Cerebellum (tissue), 4 donors: ENCODE measurements at places on chromosomes 1 and 21. TPM values are rescaled to one million over a fixed set of nuclear protein-coding genes. Genes with fewer than 3 reads are reported as not detected.

The EXTL1 gene
- 2.3 TPM for total RNA-seq

The PLA2G2F gene
- not detected for total RNA-seq

The LCE3E gene
- total RNA-seq = not detected

The FCGR3A gene
- 6.7 TPM for total RNA-seq

The C4BPA gene
- total RNA-seq = not detected

The FLG2 gene
- not detected for total RNA-seq

The ERICH3 gene
- total RNA-seq = 8.7 TPM

The NEGR1 gene
- 28.7 TPM for total RNA-seq

The FCRL5 gene
- not detected for total RNA-seq

The ACKR1 gene
- total RNA-seq = 4.2 TPM

The TRIM67 gene
- 29.4 TPM for total RNA-seq

The KRTAP19-3 gene
- not detected for total RNA-seq

The ZNF683 gene
- total RNA-seq = not detected

The VWA1 gene
- total RNA-seq = 7.8 TPM

The PRAMEF17 gene
- total RNA-seq = not detected

The ITGB2 gene
- total RNA-seq = 6.8 TPM

The GOLT1A gene
- 0.54 TPM for total RNA-seq

The KIF26B gene
- total RNA-seq = 22.0 TPM

The SPTA1 gene
- 1.8 TPM for total RNA-seq

The LCE1E gene
- total RNA-seq = not detected

The RPS6KC1 gene
- total RNA-seq = 63.3 TPM

The TCHH gene
- 0.27 TPM for total RNA-seq

The ANGPTL1 gene
- 0.82 TPM for total RNA-seq

The CLSTN1 gene
- total RNA-seq = 94.4 TPM

The CD2 gene
- not detected for total RNA-seq

The NUDT4B gene
- 4.3 TPM for total RNA-seq

The VAV3 gene
- 19.5 TPM for total RNA-seq

The LDLRAD1 gene
- not detected for total RNA-seq

The KCNE1 gene
- total RNA-seq = 0.64 TPM

The RYR2 gene
- total RNA-seq = 19.4 TPM

The CFAP57 gene
- total RNA-seq = 1.9 TPM

The NASP gene
- total RNA-seq = 122 TPM

The OR2T35 gene
- not detected for total RNA-seq

The FAAH gene
- 19.0 TPM for total RNA-seq

The OR10Z1 gene
- not detected for total RNA-seq

The ADARB1 gene
- total RNA-seq = 42.6 TPM

The C1orf141 gene
- total RNA-seq = not detected

The SERPINC1 gene
- not detected for total RNA-seq
